ENCODE measurements at places on chromosomes 12 and 14.

- DNase-seq, result peak; percentile 23
These were observed 21.6 kb downstream of the TRPV4 start for GRCh38 chr12:109811624-109811995.

GRCh38 chr14:88321692-88322503 lies 1.2 kb downstream of the KCNK10 start:
- no peak for DNase-seq

DNA sequence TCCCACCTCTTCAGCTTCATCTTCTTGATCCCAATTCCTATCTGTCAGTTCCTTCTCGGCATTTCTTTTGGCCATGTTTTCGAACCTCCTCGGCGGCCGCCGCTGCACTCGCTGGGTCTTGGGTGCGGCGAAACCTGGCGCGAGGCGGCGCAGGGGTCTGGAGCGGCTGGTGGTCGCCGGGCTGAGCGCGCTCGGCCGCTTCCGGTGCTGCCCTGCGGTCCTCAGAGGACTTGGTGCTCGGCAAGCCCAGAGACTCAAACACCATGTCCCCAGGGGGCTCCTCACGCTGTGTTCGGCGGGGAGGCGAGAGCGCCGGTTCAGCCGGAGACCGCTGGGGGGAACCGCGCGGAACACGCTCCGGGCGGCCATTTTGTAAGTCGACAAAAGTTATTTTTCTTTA lies 51.8 kb downstream of the PPP1R36 start:
- DNase-seq, result no peak

- DNase-seq, result no peak
These were observed 47.2 kb upstream of the GARIN6 start for GRCh38 chr12:99600388-99600787.

GRCh38 chr14:101887219-101887618 lies 77.2 kb upstream of the DYNC1H1 start:
- no peak for DNase-seq

GRCh38 chr12:114444422-114445279 lies 38.7 kb upstream of the TBX5 start:
- no peak for DNase-seq

- DNase-seq, result no peak
These were observed 158.3 kb downstream of the ADGRD1 start for GRCh38 chr12:131112021-131112420.

DNA sequence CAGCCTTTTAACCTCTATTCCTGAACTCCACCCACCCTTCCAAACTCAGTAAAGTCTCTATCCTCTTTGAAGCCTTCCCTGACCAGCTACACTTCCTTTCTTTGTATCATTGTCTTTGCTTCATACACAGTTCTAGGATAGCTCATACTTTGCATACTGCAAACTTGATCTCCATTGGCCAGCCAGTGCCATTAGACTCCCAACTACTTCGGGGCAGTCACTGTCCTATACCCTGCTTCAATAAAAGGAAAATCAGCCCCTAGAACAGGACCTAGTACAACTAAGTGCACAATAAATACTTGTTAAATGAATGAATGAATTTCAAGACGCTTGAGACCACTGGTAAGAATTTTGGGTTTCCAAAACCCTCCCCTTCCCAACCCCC lies 521 bp upstream of the PIP4K2C start:
- no peak for DNase-seq

DNA sequence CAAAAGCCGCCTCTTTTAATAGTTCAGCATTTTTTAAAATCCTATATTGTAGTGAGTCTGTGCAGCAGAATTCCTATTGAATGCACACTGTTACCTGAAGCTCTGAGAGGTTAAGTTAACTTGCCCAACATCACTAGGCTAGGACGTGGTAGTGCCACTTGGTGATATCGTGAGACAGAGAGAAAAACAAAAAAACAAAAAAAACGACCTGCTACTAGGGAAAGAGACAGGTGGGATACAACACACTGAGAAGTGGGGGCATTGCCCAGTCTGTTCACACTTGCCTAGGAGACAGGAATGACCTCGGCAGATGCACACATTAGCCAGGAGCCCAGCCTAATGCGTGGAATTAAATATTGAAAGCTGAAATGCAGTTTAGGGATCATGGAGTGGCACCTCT lies 129.7 kb upstream of the CCND2 start:
- DNase-seq, result peak; percentile 12

GRCh38 chr14:103177376-103177775 lies 54.1 kb downstream of the TNFAIP2 start:
- DNase-seq, result no peak

DNA sequence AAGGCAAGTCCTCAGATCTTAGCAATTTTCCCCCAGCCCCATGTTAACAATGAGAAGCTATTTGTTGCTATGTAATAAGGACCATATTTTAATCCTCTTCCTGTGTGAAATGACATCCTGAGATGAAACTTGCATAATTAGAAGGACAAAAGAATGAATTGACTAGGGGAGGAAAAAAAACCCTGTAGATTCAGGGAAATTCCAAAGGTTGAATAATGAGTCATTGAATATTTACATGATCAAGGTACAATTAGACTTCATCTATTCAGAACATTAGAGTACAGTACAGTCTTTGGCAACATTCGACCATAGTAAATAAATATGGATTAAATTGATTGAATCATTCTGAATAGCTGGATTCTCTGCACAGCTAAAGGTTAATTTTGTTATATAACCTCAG lies 9.4 kb downstream of the MYBPC1 start:
- DNase-seq, result peak; percentile 52

DNA sequence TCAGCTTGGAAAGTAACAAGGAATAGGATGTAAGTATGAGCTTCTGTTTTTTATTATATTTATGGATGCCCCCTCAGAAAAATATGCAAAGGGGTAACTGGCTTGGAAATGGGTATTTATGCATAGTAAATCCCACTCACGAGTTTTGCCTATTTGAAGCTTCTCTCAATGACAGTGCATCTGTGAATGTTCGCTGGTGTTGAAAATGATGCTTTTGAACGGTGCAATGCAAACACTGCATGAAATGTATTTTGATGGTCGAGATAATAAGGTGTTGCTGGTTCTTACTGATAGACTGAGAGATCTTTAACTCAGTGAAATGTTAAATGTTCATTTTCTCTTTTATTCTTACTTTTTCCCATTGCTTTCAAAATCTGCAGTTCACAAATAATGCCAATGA lies 36.0 kb upstream of the PSEN1 start:
- DNase-seq, result no peak

DNA sequence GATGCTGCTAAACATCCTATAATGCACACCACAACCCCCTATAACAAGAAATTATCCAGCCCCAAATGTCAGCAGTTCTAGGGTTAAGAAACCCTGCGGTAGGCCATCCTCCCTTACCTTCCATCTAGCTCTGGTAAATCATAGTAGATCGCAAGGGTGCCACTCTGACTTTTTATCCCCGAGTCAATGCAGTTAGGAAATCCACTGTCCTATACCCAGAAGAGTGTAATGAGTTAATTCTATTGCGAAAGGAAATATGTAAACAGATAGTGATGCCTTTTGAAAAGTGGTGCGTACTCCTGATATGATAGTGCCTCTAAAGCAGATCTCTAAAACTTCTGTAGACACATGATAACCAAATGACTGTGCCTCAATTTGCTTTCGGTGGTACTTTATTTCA lies 29.8 kb downstream of the SCFD1 start:
- DNase-seq, result no peak

DNA sequence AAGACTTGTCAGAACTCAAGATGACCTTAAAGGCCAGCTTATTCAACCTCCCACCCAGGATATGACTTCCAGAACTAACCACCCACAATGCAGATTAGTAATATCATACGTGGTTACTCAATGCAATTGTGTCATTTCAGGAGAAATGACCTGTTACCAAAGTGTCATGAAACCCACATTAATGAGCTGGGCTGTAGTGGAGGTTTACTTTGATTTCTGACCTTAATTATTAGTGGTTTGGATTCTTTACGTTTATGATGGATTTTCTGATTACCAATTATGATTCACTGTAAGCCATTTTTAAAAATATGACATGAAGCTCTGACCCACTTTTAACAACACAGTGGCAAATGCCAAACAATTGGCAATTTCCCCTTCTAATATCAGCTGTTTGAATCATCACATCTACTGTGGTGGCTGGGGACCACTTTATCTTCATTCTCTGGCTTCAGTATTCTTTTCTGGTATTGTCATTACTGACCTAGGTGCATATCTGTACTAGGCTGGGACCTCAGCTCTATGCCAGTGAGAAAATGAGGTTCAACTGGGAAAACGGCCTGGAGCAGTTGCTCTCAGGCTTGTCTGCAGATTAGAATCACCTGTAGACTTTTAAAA lies 223.3 kb downstream of the RGS6 start:
- DNase-seq, result no peak

Measured in HT-29 (cell line).